ENCODE measurements at places on chromosomes 6 and 20. TPM values are rescaled to one million over a fixed set of nuclear protein-coding genes. Genes with fewer than 3 reads are reported as not detected.

DNA sequence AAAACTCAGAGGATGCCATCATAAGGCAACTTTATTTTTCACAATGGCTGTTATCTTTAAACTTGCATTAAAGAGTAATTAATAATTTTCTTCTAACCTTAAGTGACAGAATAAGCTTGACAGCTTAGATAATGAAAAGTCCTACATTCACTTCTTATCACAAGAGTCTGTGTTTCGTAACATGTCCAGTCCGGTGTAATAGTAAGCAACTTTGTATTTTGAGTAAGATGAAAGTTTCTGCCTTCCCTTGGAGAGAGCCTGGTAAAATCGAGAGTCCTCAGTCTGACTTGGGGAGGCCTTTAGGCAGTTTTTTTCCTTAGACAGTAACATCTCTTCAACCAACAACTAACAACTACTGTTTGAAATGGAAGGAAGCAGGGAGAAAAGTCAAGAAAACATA, 195.6 kb downstream of the GRM1 start:
- no peak for DNase-seq

GRCh38 chr6:132513831-132514545, 1.1 kb upstream of the STX7 start:
- no peak for DNase-seq

- no peak for DNase-seq
These were observed 31.9 kb downstream of the NUDT3 start for GRCh38 chr6:34360556-34360955.

KCNQ5 gene
- 6.2 TPM for total RNA-seq

DNA sequence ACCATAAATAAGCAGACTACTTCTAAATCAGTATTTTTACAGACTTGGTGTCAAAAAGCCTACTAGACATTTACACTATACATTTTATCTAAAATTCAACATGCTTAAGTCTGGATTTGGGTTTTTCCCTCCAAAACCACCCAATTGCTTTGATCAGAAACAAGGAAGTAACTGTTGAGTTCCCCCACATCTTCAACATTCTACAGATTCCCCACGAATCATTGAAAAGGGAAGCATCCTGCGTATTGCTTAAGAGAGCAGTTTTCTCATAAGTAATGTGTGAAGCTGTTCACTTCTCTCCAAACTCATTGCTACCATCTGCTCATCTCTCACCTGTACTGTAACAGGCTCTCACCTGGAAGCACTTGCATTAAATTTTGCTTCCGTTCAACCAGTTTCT, 36.4 kb upstream of the RNF144B start:
- DNase-seq, result no peak

Measured in spleen (tissue), 13 donors.